ENCODE measurements at places on chromosomes 1 and 21.

GRCh38 chr21:42839271-42840231 is 39.8 kb downstream of the WDR4 start:
- no peak for DNase-seq

DNA sequence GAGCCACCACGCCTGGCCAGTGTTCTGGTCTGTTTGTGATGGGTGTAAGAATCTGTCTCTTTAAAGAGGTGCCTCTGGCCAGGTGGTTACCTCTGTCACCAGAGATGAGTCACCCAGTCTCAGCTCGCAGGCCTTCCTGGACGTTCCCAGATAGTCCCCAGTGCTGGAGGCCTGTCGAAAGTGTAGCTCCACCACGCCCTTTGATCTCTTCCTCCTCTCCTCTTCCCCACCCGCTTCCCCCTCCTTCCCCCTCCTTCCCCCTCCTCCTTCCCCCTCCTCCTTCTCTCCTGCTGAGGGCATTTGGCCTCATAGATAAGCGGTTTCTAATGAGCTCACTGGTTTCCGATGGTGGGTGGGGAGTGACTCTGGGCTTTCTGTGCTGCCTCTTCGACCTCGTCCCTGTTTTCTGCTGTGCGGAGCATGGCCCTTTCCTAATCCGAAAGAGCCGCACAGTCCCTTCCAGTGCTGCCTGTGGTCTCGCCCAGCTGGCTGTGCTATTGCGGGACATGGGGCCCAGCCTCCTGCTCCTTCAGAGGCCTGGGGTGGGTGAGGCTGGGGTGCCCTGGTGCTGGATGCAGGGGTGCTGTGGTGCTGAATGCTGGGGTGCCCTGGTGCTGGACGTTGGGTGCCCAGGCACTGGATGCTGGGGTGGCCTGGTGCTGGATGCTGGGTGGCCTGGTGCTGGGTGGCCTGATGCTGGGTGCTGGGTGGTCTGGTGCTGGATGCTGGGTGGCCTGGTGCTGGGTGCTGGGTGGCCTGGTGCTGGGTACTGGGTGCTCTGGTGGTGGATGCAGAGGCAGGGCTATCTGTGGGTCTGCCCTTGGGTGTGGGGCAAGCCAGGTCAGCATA is 19.2 kb downstream of the AGPAT3 start:
- no peak for DNase-seq

DNA sequence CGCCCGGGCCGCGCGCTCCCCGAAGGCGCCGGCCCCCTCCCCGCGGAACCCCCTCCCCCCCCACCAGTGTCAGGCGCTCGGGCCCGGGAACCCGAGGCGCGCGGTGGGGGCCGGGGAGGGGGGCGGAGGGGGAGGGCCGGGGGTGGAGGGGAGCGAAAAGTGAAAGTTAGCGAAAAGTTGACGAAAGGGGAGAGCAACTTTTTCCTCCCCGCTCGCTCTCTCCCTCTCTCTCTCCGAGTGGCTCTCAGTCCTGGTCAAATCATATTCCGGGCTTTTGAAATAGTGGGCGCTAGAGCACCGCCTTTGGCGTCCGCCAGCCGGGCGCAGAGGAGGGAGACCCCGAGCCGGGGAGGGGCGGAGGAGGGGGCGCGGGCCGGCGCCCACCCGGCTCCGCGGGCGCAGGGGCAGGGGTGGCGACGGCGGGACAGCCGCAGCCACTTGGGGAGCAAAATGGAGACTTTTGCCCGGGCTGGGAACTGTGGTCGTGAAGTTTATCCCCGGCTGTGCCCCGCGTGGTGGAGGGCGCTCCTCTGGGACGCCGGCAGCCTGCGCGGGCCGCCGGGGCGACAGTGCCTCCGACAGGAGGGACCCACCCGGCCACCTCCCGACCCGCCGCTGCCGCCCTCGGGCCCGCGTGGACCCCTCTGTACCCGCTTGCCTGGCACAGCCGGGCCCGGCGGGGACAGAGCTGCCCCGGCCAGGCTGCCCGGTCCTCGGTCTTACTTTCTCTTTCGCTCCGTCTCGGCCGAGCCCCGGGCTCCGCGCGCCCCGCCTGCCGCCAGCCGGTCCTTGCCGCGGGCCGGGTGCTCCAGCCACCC is 697 bp downstream of the PRDM16 start:
- peak; percentile 84 for DNase-seq

DNA sequence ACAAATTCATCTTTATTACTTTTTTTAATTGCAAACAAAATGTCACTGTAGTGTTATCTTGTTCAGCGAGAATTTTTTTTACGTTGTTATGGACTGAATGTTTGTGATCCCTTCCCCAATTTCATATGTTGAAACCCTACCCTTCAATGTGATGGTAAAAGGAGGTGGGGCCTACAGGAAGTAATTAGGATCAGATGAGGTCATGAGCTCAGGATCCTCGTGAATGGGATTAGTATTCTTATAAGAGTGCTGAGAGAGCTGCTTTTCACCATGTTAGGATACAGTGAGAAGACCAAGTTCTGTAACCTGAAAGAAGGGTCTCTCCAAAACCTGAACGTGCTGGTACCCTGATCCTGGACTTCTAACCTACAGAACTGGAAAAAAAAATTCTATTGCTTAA is 646.0 kb upstream of the TMPRSS15 start:
- no peak for DNase-seq

GRCh38 chr1:205913451-205914154 is 29.7 kb downstream of the SLC26A9 start:
- peak; percentile 58 for DNase-seq

- peak; percentile 62 for DNase-seq
Measured at GRCh38 chr21:41802684-41803083, 35.8 kb upstream of the RIPK4 start.

DNA sequence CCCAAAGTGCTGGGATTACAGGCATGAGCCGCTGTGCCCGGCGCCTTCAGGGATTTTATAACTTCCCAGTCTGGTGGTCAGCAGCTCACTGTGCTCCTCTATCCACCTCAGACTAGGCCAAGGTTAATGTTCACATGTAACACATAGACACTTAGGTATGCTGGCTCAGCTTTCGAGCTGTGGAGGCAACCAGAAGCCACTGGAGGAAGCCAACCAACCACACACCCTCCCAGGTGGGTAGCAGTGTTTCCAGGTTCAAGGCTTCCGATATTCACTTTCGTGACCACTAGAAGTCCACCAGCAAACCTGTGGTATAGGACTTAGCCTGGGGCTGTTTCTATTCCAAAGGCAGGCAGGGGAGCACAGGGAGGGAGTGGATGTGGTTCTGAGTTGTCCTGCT is 255.9 kb upstream of the KIAA0040 start:
- no peak for DNase-seq

GRCh38 chr1:30698401-30698981 is 24.9 kb downstream of the MATN1 start:
- peak; percentile 55 for DNase-seq

- DNase-seq: no peak
Measured at GRCh38 chr21:24634749-24635148, 972.5 kb downstream of the MRPL39 start.

DNA sequence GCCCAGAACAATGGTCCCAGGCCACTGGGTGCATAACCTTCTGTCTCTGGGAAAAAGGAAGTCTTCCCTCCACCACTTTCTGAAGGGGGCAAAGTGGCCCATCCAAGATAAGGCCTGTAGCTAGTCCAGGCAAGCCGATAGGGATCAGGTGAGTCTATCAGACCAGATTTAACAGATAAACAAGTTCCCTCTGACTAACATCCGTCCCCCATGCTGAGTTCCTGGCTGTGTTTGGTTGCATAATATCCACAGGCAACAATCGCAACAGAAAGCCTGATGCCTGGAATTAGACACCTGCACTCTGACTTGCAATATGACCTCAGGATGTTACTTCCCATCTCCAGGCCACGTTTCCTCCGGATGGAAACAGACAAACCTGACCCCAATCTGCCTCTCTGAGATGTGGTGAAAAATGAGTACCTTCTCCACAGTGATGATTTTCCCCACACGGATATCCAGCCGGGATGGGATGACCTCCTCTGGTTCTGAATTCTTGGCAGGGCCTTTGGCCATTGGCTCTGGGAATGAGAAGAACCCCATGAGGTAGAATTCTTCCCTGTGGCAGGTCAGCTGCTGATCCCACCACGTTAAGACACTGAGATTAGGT is 36.4 kb downstream of the YARS1 start:
- DNase-seq: no peak

DNA sequence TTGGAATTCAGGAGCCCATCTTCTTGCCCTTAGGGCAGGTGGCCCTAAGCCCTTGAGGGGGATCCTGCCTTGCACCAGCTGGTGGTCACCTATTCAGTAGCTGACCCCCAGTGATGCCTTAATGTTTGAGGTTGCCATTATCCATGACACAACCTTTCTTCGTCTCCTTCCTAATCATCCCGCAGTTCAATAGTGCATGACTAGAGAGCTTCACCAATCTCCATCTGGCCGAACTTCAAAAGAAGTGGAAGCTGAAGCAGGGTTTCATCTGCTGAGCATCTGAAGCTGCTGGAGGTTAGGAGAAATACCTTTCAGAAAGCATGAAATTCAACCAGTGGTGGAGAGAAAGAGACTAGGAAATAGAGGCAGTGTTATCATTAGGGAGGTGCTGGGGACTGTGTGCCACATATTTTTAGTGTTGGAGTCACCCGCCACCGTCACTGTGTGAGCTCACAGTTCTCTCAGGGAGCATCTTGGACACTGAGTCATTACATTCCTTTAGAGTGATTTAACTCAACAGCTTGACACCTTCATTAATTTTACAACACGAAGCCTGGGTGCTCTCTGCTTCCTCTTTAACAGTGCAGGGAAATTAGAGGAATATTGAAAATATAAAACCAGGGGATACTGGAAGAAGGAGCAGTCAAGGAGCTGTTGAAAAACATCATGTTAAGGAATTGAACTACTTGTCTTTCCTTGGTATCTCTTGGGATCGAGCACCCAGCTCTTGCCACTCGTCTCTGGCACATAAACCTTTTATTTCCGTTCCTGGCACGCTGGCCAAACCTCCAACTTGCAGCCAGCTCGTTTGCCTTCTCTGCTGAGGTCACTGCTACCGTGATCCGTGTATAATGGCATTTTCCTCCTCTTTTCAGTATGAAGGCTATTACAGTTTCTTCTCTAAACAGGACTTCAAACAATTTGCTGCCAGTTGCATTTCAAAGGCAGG is 53.6 kb downstream of the PEX14 start:
- DNase-seq: no peak

DNA sequence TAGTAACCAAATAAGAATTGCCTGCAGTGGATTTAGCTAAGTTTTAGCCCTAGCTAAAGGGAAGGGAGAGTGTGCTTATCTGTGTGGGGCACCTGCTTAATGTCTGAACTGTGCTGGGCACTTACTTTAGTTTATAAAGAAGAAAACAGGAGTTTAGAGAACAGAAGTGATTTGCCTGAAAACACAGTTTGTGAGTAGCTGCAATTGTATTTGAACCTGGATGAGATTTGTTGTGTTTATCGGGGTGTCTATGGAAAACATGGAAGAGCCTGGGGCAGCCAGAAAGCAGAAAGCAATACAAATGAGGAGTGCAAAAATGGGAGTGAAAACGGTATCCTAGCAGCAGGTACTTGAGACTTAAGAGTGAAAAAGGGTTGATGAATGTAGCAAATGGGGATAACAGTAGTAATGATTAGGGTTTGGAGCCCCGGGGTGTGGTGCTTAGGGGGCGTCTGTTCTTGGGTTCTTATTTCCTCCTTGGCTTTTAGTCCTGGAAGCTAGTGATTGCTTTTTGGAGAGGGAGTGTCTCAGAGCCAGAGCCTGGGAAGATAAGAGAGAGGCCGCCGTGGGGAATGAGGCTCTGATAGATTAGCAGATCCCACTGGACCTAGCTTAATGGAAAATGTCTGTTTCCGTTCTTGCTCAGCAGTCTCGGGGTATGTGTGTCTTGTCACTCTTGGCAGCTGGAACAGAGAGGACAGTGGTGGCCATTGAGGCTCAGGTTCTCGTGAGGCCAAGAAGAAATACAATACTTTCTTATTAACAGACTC is 5.6 kb downstream of the PRCC start:
- no peak for DNase-seq

- DNase-seq: no peak
Measured at GRCh38 chr1:12100071-12100470, 37.0 kb downstream of the TNFRSF8 start.
